Right forelimb (tissue), 1 donor: ENCODE measurements at places on chromosomes 1 and 21.

DNA sequence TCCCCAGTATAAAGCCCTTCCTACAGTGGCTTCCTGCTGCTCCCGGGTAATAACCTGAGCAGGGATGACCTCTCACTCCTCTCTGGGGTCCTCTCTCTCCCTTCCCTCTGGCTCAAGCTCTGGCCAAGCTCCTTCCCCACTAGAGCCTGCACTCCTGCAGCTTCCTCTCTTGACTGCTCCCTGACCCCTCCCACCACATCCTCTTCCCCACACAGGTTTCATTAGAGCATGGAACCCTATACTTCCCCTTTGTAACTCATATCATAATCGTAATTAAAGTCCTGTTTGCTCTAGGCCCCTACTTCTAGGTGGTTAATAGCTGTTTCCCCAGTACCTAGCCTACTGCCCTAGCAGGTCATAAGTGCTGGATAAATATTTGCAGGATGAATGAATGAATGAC, 146.2 kb downstream of the C1orf21 start:
- no peak for DNase-seq

GRCh38 chr1:20697563-20697962, 20.2 kb downstream of the KIF17 start:
- no peak for DNase-seq

- no peak for DNase-seq
These were observed 299.8 kb downstream of the DUSP10 start for GRCh38 chr1:221442056-221442455.

GRCh38 chr1:230808281-230808872, 59.9 kb downstream of the C1orf198 start:
- peak; percentile 42 for DNase-seq

GRCh38 chr1:31814041-31814511, 1.7 kb downstream of the SPOCD1 start:
- DNase-seq = no peak

DNA sequence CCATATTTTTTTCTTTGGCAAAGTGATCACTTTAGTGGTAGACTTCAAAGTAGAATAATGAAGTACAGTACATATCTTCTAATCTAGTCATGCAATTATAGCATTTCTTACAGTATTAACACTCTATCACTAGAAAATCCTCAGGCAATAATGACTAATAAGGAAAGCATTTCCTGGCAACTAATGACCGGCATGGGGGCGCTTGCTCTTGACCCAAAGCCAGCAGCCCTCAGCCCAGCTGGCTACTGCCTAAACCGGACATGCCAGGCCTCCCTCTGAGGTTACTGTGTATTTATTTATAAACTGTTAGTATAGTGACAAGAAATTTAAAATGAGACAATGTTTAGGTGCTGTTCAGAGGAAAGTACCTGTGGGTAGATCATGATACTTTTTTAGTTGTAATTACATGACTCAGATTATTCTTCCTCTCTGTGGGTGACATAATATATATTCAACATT, 633.8 kb downstream of the PTPRC start:
- peak; percentile 53 for DNase-seq

- DNase-seq = peak; percentile 79
These were observed 204.3 kb downstream of the KCNJ6 start for GRCh38 chr21:37711836-37712568.

DNA sequence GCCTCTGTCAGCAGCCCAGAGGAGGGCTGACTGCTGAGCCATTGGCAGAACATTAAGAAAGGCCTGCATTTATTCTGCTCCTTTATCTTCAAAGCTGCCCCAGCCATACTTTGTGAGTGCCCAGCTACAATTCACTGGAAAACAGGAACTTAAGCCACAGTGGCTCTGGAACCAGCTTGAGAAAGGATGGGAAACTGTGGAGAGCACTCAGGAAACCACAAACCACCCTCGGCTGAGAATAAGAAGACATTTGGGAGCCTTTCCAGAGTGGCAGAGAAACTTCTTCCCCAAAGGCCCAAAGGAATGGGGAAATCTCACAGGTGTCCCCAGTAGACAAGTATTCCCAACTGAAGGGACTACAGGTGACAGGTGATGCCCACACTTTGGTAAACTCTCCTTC, 1.8 kb downstream of the LAMB3 start:
- DNase-seq = no peak

DNA sequence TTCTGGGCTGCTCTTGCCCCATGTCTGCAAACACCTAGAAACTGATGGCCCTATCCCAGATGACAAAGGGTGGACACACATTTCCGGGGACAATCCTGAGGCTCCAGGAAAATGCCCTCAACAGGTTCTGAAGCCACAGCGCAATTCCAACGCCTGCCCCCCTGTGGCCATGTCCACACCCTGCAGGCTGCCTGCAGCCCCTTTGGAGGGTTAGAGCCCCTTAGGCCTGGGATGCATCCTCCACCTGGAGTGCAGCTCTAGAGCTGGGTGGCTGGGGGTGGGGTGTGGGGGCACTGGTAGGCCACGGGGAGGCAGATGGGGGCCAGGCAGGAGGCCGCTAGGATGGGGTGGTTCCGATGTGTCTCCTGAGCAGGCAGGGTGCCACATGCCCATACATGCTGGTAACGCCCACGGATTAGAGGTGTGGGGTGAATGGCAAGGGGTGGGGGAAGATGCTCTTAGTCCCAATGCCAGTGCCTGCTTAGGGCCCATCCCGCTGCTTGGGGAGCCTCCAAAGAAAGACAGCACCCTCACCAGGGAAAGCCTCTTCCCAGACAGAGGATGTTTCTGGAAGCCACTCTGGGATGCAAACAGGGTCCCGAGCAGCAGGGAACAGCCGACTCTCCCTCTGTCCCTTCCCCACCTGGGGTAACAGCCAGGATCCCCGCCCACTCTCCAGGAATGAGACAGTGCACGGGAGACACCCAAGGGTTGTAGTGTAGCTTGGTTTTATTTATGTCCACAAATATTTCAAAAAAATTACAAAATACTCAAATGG, 34.0 kb downstream of the SLC45A1 start:
- DNase-seq = no peak

DNA sequence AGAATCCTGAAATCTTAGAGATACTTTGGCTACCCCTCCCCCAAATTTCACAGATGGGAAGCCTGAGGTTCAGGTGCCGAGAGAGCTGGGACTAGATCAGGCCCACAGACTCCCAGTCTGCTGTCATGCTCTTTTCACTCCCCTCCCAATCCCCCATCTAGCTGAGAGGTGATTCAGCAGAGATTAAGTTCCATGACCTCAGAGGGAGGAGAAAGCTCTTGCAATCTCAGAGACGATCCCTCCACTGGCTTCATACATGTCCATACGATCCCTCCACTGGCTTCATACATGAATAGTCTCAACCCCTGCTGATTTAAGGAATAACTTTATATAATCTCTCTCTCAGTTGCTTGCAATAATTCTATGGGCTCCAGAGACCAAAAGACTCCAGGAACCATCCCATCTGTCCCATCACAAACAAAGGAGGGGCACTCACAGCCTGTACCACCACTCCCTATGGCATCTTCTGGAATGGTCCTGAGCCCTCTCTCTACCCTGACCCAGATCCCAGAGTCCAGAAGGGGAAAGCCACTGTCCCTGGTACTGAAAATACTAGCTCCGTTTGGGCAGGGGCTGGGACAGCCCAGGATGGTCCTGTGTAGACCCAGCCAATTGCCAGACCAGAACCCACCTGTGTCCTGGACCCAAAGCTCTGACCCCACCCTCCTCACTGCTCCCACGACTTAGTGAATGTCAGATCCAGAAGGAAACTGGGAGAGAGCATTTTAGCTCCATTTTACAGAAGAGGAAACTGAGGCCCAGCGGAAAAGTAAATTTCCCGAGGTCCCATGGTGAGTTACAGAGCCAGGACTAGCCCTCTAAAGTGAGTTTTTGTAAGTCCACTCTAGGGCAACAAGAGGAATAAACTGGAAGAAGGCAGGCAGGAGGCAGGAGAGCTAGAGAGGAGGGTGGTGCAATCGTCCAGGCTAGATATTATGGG, 27.1 kb downstream of the RIMS3 start:
- no peak for DNase-seq

GRCh38 chr1:214330222-214330621, 49.3 kb downstream of the SMYD2 start:
- DNase-seq = no peak

- no peak for DNase-seq
These were observed 102.6 kb upstream of the ZNF644 start for GRCh38 chr1:91124290-91124985.

DNA sequence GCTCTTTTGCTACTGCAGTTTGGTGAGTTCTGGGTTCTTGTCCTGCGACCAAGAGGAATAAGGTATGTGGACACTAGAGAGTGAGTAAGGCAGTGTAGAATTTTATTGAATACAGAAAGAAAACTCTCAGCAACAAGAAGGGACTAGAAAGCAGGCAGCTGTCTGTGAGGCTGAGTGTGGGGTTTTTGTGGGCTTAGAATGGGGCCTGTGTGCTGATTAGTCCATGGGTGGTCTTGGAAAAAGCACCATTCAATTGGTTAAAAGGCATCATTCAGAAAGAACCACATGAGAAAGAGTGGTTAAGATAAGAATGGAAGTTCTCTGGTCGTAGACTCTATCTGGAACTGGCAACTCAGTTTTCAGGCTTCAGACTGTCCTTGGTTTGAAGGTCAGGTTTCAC, 298.8 kb downstream of the TGFB2 start:
- no peak for DNase-seq

GRCh38 chr1:116569776-116570357, 959 bp downstream of the CD58 start:
- peak; percentile 54 for DNase-seq

DNA sequence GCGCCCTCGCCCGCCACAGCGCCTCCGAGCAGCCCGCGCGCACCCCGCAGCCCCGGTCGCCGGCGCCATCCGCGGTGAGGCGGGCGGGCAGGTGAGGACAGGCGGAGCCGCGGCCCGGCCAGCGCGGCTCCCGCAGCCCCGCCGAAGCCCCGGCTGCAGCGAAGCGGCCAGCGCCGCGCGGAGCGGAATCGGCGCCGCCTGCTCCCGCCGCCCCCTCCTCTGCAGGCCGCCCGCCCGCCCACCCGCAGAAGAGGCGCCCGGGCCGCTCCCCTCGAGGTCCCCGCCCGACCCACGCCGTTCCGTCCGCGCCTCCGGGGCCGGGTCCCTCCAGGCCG, 1.3 kb downstream of the PRDM16 start:
- no peak for DNase-seq

DNA sequence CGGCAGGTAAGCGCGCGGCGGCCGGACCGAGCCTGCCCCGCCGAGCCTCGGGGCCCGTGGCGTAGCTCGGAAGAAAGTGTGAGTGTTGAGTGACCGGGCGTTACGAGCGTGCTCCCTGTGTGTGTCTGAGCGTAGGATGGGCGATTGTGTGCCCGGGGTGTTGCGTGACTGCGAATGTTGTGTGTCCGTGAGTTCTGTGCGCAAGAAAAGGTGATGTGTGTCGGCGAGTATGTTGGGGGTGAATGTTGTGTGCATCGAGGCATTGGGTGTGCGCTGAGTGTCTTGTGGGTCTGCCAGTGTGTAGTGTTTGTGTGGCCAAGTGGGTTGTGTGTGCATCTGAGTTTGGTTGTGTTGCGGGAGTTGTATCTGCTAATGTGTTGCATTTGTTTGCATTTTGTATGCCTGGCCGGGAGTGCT, 398 bp downstream of the PTPRU start:
- DNase-seq = no peak

GRCh38 chr1:94798462-94798861, 21.7 kb upstream of the SLC44A3 start:
- DNase-seq = no peak

DNA sequence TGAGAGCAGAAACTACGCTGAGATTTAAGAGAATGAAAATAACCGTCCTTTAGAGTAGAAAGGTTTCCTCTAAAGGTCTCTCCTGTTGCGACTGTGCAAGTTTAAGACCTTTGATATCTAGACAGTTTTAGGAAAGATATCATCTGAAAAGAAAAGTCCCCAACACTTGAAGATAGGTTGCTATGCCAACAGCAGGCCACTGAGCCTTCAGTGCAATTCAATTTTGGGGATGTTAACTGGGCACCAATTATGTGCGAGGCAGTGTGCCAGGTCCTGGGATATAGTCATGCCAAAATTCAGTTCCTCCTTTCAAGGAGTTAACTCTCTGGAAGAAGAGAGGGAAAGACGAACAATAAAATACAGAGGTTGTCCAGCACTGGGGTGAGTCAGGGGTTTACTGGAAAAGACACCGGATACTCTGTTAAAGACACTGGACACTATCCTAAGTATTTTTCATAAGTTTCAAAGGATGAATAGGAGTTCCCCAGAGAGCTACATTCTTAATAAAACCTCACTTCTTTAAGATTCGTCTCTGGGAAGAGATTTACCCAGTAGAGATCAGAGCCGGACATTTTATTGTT, 25.5 kb upstream of the ZNF281 start:
- no peak for DNase-seq

DNA sequence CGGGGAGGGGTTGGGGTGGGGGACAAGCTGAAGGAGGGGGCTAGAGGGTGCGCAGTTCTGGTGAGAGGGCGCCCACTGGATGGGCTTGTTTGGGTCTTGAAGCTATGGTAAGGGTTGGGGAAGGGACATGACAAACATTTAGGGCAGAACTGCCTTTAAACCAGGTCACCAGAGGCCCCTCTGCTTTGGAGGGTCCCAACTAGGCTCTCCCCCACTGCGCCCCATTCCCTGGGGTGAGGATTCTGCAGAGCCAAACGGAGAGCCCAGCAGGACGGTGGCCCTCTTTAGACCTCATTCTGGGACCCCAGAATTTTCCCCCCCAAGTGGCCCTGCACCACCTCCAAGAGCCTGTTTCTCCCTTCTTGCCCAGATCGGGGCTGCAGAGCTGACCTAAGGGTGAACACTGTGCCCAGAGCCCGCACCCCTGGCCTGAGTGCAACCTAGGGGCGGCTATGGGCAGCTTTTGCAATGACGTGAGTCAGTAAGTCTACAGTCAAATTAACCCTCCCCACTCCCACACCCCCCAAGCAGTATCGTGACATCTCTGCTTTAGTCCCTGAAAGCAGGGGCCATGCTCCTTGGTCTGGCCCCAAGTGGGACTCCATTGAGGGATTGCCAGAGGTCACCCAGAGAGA, 593.8 kb downstream of the MATN1 start:
- DNase-seq = no peak

- DNase-seq = no peak
These were observed 5.3 kb downstream of the STUM start for GRCh38 chr1:226553924-226554282.
